Head of caudate nucleus (tissue), 42 donors: ENCODE measurements at places on chromosomes 4 and X.

DNA sequence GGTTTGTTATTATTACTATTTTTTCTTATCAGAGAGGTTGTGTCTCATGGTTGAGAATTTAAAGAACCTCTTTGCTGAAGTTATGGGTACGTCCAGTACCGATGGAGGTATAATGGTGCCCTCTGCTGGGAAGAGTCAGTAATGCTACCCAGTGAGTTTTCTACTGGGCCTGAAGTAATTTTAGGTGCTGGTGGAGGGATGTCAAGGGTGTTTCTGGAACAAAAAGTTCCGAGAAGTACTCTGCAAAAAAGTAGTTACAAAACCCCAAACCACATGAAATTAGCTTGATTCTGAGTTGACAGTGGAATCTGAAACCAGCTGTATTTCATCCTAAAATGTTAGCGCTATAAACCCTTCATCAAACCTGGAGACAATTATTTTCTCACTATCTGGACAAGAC, 102.5 kb upstream of the MID1 start:
- peak; percentile 38 for DNase-seq

- DNase-seq, result peak; percentile 89
These were observed 419.6 kb downstream of the BCOR start for GRCh38 chrX:39677978-39678791.

DNA sequence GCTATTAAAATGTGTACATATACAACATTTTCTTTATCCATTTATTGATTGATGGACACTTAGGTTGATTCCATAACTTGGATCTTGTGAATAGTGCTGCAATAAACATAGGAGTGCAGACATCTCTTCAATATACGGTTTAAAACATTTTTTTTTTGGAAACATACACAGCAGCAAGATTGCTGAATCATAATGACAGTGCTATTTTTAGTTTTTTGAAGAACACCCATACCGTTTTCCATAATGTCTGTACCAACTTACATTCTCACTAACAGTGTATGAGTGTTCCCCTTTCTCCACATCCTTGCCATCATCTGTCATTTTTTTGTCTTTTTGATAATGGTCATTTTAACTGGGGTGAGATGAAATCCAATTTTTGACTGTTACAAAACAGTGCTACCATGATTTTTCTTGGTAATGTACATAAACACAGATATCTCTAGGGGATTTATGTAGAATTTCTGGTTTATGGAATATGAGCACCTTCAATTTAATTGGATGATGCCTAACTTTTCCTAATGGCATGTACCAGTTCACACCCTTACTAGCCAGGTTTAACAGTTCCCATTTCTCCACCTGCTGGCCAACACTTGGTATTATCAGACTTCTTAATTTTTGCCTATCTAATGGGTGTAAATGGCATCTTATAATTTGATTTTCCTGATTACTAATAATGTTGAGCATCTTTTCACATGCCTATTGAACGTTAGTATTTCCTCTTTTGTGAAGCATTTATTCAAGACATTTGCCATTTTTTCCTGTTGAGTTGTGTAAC, 21.0 kb upstream of the TMSB15B start:
- peak; percentile 18 for DNase-seq

GRCh38 chr4:126794363-126794762, 838.4 kb upstream of the INTU start:
- no peak for DNase-seq

- DNase-seq, result no peak
These were observed 89.4 kb upstream of the AFAP1 start for GRCh38 chr4:8028884-8029568.

DNA sequence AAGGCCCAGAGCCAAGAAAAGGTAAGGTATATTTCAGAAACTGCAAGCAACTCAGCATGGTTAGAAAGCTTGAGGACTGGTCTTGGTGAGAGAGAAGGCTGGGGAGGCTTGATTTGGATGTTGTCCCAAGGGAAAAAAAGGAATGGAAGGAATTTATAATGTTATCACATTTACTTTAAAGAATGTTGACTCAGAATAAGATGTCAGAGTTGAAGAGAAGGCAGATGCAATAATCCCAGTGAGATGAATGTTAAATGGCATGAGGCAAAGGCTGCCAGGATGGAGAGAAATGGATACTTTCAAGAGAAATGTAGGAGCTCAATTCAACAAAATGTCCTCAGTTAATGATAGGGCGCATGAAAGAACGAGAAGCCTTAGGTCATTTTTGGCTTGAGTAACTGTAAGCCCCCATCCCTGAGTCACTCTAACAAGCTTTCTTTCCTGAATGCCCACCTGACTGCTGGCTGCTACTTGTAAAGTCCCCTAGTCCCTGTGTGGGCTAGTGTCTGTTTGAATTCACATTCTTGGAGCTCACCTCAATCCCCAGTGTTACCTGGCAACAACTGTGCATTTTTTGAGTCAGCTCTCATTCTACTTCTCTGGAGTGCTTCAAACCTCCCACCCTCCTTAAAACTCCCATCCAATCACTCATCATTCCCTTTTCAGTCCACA, 103.0 kb upstream of the TAPT1 start:
- no peak for DNase-seq

DNA sequence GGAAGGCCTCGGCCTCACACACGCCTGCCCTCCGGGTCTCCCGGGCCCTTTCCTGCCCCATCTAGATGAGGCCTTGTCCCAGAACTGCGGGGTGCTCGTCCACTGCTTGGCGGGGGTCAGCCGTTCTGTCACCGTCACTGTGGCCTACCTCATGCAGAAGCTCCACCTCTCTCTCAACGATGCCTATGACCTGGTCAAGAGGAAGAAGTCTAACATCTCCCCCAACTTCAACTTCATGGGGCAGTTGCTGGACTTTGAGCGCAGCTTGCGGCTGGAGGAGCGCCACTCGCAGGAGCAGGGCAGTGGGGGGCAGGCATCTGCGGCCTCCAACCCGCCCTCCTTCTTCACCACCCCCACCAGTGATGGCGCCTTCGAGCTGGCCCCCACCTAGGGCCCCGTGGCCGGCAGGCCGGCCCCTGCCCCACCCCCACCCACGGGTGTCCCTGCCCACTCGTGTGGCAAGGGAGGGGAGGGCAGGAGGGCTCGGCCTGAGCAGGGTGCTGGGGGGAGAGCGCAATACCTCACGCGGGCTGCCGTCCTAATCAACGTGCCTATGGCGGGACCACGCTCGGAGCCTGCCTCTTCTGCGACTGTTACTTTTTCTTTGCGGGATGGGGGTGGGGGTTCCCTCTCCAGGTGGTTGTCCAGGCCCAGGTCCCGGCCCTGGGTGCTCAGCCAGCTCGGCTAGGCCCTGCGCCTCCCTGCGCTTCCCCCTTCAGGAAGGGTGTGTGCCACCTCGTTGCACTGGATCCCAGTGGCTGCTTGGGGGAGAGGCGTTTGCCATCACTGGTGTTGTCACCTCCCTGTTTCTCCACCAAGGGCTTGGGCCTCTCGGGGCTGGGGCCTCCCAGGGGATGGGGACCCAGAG, 3.1 kb downstream of the DUSP9 start:
- no peak for DNase-seq

GRCh38 chr4:155617296-155617695, 49.4 kb upstream of the GUCY1A1 start:
- DNase-seq, result no peak

GRCh38 chr4:175873707-175874106, 61.6 kb upstream of the GPM6A start:
- DNase-seq, result no peak

GRCh38 chr4:165059386-165059785, 5.7 kb downstream of the TRIM75 start:
- no peak for DNase-seq

DNA sequence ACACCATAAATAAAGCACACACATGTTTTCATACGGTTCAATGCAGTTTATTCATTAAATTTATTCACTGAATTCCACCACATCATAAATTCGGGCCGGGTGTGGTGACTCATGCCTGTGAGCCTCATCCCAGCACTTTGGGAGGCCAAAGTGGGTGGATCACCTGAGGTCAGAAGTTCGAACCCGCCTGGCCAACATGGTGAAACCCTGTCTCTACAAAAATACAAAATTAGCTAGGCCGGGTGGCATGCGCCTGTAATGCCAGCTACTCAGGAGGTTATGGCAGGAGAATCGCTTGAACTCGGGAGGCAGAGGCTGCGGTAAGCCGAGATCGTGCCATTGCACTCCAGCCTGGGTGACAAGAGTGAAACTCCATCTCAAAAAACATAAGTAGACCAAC, 131.6 kb downstream of the PDS5A start:
- DNase-seq, result no peak

- DNase-seq, result no peak
These were observed 36.8 kb upstream of the VBP1 start for GRCh38 chrX:155179346-155179997.

GRCh38 chrX:141668371-141668770, 30.2 kb downstream of the SPANXD start:
- no peak for DNase-seq

- no peak for DNase-seq
These were observed 24.3 kb upstream of the CD38 start for GRCh38 chr4:15753786-15754185.

- DNase-seq, result no peak
These were observed 223.0 kb downstream of the COX18 start for GRCh38 chr4:72846280-72847111.

GRCh38 chr4:16544251-16544721, 318.0 kb upstream of the TAPT1 start:
- no peak for DNase-seq

GRCh38 chr4:168618577-168619265, 121.9 kb downstream of the PALLD start:
- DNase-seq, result no peak
